Activated T-cell treated with anti-CD3 and anti-CD28 coated beads, Interleukin-2, amount 50 U/mL, for 1 hour (primary cell): ENCODE measurements at places on chromosomes 6 and 20.

DNA sequence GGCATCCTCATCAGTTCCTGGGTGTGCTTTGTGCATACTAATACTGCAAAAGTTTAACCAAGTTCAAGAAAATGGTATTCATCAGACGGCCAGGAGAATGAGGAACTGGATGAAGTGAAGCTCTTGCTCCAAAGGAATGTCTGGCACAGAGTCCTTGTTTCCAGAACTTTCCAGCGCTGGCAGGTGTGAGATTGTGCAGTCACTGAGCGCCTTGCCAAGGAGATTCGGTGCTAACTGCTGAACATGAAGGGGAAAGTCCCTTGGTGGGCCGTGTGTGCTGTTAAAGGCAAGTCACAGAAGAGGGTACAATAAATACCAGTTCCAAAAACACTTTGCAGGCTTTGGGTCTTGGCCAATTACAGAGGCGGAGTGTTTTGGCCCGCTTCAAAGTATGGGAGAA lies 262.3 kb upstream of the SOX4 start:
- no peak for DNase-seq

GRCh38 chr20:50601511-50602431 lies 89.6 kb downstream of the RIPOR3 start:
- DNase-seq, result no peak

DNA sequence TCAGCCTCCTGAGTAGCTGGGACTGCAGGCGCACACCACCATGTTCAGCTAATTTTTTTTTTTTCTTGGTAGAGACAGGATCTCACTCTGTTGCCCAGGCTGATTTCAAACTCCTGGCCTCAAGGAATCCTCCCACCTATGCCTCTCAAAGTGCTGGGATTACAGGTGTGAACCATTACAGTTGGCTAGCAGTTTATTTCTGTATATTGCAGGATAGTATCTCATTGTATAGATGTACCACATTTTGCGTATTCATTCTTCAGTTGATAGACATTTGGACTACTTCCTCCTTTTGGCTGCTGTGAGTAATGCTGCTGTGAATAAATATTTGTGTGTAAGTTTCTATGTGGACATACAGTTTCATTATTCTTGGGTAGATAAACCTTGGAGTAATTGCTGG lies 32.9 kb downstream of the ASXL1 start:
- no peak for DNase-seq

GRCh38 chr6:108293527-108294296 lies 1.1 kb upstream of the AFG1L start:
- no peak for DNase-seq
